ENCODE measurements at places on chromosomes 2 and 18.

- DNase-seq = no peak
Observed at GRCh38 chr2:25514043-25514637, 159.2 kb downstream of the DTNB start.

DNA sequence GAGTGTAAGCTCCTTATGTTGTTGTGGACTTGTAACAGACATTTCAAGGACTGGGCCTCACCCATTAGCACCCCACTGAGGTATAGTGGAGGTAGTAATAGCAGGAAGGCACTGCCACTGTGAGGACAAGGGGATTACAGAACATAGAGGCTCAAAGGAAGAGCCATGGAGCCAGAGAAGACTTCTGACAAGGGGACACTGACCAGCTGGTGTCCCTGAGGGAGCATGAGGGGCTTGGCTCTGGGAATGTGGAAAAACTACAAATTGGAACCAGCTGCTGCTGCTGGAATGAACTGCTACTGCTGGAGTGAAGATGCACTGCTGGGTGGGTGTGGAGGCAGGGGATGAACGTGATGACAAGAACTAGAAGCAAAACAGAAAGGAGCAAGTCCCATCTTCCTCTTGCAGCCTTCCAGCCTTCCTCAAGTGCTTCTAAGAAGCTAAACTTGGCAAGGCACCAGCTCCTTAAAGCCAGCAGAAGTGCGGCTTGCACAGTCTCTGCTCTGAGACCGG lies 167.3 kb upstream of the NOSTRIN start:
- no peak for DNase-seq

DNA sequence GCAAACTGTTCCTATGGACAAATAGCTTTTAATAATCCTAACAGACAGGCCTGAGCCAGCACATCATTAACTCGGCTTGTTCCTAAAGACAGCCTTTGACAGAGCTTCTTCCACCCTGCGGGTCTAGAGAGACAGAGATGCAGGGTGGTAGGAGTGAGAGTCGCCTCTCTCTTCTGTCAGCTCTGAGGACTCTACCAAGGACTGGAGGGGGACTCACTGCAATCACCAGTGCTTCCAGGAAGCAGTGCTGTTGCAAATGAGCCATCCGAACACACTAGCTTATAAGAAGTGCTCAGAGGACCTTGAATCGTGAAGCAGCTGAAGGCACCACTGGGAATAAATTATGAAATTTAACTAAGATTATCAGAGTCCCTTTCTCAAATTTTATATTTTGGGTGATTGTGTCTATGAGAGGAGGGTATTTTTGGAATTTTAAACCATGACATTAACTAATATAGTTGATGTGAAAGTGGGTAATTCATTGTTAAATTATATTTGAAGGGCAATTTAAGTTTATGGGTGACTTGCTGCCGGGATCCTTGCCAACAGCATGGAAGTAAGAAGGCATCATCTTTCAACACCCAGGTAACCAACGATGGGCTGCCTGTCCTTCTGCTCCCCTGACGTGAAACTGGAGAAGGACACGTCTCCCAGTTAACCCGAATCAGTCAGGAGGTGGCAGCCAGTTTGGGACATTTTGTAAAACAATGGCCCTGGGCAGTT lies 43.6 kb upstream of the PXDN start:
- no peak for DNase-seq

DNA sequence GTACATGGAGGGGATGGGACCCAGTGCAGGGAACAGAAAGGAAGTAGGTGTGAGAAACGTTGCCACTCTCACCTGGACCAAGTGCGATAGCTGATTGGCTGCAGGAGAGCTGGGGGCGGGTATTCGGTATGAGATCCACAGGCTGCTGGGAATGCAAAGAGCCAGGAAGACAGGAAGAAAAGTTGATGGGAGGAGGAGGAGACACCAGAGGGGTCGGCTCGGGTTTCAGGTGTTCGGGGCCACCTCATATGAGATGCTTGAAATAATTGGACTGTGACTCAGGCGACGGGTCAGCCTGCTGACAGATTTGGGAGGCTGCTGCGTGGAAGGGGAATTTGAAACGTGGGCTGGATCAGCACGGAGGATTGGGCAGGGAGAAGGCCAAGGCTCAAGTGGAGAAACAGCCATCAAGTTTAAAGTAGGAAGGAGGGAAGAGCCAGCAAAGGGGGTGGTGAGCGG lies 65.1 kb downstream of the MRPS9 start:
- no peak for DNase-seq

- DNase-seq = no peak
Observed at GRCh38 chr2:95347681-95348608, 50.8 kb downstream of the KCNIP3 start.

- DNase-seq = no peak
Observed at GRCh38 chr2:10759151-10759714, 37.8 kb downstream of the ATP6V1C2 start.

- peak; percentile 27 for DNase-seq
Observed at GRCh38 chr2:224520064-224520463, 65.1 kb downstream of the CUL3 start.

DNA sequence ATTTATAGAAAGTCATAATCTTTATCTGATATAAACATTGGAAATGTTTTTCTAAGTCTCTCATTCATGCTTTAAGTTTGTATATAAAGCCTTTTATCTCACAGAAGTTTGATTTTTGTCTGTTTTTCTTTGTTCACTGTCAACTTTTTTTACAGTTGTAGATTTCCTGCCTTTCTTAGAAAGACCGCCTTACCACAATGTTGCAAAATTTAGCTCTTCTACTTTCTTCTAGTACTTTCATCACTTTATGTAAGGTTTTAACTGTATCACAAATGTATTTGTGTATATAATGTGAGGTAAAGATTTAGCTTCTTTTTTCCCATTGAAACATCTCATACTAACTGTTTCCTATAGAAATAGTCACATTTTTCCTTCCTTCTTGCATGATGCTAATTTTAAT lies 136.1 kb downstream of the DNAH6 start:
- DNase-seq = no peak

DNA sequence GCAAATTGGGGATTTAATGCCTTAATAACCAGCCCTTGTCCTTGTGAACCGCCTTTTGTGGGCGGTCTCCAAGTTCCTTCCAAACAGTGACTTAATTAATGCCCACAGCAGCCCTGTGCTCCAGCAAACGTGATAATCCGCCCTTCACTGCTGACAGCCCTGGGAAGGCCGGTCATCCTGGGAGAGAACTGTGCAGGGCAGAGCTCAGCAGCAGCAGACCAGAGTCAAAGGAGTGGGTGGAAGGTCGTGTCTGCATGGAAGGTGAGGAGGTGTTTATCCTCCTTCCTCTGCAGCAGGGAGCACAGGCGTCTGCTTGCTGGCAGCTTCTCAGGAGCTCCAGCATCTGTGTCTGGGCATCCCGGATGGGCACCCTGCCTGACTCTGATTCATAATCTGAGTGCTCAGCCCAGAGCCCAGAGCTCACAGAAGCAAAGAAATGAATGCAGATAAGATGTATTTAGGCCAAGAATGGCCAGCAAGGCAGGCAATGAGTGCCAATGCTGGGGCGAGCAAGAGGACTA lies 270.0 kb upstream of the PXDN start:
- no peak for DNase-seq

DNA sequence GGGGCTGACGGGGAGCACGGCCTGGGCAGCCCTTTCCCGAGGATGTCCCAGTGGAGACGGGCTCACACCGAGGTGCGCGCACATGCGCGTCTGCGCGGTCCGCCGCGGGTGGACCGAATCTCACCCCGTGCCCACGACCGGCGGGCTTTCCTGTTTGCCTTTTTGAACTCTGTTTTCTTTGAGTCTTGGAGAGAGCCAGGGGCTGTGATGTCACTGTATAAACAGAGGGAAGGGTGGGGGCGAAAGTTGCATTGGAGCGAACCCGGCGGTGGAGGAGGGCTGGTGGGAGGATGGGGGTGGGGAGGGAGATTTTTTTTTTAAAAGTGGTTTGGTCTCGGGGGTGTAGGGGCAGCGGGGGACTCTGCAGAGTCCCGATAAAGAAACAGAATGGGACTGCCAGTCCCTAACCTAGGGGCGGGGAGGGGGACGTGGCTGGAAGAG lies 141.2 kb upstream of the CTAGE1 start:
- no peak for DNase-seq

GRCh38 chr2:51420511-51420910 lies 388.6 kb upstream of the NRXN1 start:
- DNase-seq = no peak

GRCh38 chr2:215447673-215448081 lies 11.8 kb upstream of the FN1 start:
- no peak for DNase-seq

- DNase-seq = peak; percentile 49
Observed at GRCh38 chr2:170716851-170717598, 1.9 kb downstream of the SP5 start.

DNA sequence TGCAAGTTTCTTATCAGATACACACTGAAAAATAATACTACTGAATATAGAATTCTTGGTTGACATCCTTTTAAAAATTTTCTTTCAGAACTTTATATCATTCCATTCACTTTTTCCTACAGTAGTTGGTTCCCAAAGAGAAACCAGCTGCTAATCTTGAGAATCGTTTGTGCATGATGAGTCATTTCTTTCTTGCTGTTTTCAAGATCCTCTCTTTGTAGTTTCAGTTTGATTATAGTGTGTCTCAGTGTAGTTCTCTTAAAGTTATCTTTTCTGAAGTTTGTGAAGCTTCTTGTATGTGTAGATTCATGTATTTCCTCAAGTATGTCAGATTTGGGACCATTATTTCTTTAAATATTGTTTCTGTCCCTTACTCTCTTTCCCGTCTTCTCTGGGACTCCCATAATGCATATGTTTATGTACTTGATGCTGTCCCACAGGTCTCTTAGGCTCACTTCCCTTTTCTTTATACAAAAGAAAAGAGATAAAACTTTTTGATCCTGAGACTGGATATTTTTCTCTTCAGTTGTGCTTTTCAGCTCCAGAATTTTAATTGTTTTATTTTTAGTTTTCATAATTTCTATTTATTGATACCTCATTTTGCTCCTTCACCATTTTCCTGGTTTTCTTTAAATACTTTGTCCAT lies 801.0 kb downstream of the TDRD15 start:
- no peak for DNase-seq

GRCh38 chr18:57585855-57586250 lies 649 bp downstream of the FECH start:
- DNase-seq = no peak

DNA sequence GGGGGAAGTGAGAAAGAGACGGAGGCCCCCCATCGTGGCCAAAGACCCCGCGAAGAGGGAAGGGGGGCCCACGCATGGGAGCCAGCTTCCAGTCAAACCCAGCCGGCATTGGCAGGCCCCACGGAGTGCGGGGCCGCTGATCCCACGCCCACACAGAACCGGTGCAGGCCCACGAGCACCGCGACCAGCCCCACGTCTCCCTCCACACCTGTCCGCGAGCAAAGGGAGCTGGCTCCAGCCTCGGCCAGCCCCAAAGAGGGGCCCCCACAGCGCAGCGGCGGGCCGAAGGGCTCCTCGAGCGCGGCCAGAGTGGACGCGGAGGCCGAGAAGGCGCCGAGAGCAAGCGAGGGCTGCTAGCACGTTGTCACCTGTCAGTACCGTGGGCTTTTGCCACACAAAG lies 125.0 kb upstream of the TWIST2 start:
- no peak for DNase-seq

GRCh38 chr2:109217362-109218086 lies 88.5 kb downstream of the SH3RF3 start:
- DNase-seq = no peak

- DNase-seq = no peak
Observed at GRCh38 chr2:234643407-234643806, 146.5 kb upstream of the ARL4C start.

DNA sequence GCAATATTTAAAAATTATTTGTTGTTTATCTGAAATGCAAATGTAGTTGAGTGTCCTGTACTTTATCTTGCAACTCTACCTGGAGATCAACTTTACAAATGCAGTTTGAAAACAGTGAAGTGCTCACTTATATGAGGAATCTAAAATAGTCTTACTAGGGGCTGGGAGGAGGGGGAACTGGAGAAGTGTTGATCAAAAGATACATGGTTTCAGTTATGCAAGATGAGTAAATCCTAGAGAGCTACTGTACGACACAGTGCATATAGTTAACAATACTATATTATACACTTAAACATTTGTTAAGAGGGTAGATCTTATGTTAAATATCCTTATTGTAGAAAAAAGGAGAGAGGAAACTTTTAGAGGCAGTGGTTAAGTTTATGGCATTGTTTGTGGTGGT lies 241.9 kb downstream of the BCL11A start:
- no peak for DNase-seq

- DNase-seq = no peak
Observed at GRCh38 chr2:47265158-47265557, 110.0 kb upstream of the STPG4 start.

GRCh38 chr18:40222776-40223175 lies 1732.3 kb upstream of the PIK3C3 start:
- no peak for DNase-seq

GRCh38 chr2:61425605-61426155 lies 45.2 kb downstream of the USP34 start:
- peak; percentile 12 for DNase-seq

- DNase-seq = no peak
Observed at GRCh38 chr2:28135324-28135723, 244.8 kb downstream of the BABAM2 start.

DNA sequence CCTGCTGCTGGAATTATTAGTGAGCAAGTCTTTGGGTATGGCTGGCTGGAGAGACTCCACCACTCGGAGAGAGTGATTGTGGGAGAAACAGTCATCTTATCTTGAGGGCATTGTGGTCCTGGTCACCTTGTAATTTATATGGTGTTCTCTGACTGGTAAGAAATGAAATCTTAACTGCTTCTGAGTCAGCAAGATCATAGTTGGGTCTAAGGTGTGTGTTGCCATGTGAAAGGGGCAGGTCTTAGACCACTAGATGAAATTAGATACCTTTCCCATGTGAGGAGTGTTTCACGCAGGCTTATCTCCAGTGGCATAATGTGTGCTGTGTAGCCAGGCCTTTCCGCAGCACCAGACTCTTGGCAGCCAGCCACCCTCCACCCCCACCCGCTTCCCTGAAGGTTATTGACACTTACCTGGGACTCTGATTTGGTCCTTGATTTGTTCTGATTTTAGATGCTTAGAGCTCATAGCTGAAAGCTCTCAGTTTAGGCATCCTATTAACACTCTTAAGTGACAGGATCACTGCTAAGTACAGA lies 7.7 kb downstream of the MAPRE3 start:
- DNase-seq = no peak

DNA sequence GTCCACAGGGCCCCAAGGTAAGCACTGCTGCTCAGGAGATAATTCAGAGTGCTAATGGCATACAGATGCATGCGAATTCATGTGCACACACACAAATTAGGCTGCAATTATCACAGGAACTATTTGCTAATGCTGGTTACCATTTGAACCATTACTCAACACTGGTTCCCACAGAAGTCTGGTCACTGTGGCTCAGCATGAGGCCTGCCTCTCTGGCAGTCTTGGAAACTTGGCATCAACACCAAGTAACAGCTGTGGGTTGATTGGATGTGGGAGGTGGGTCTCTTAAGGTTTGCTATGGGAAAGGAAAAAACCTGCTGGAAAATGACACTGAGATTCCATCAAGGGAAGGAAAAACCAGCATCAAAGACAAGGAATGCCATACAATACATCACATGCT lies 105.0 kb downstream of the CELF4 start:
- no peak for DNase-seq

- DNase-seq = no peak
Observed at GRCh38 chr2:156437272-156437930, 1.2 kb downstream of the GPD2 start.

All from CD4-positive, alpha-beta T cell treated with Interleukin-17A for 4 hours (primary cell).